ENCODE measurements at places on chromosomes 4 and X.

- no peak for DNase-seq
Measured at GRCh38 chrX:9370893-9371292, 94.0 kb upstream of the TBL1X start.

DNA sequence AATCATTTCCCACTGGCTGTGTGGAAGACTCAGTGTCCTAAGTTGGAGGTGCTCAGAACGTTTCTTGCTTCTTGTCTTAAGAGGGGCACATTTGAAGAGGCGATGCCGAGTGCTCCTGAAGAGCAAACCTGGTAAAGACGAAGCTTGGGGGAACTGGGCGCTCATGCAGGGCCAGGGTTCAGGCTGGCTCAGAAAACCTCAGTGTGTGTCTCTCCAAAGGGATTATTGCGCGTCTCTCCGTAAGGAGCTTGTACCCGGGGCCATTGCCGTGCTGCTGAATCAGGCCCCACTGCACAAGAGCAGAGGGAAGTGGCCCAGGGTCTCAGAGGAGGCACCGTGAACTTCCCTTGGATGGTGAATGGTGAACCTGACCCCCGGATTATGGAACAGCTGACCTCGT lies 44.4 kb downstream of the PSAPL1 start:
- no peak for DNase-seq

- DNase-seq, result no peak
Measured at GRCh38 chr4:53920116-53920515, 144.3 kb downstream of the CHIC2 start.

DNA sequence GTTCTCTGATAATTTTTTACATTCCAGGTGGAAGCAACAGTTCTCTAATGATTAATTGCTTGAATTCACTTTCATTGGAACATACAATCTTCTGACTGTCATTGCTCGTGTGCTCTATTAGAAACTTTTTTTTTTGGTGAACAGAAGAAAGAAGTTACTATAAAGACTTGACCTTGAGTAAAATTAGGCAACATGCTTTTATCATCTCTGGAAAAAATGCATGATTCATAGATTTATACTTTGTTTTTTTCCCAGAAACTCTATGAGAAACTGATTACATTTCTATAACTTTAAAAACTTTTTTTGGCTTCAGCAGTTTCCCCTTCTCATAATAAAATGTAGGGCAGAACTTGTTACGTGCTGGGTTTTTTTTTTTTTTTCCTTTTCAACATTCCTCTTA lies 167.6 kb downstream of the ARHGAP10 start:
- no peak for DNase-seq
